ENCODE measurements at places on chromosomes 12 and 14.

GRCh38 chr12:11510671-11511070 is 115.3 kb upstream of the PRB2 start:
- no peaks in the 10 kb centered on the region for H3K36me3 ChIP-seq
- H3K27me3 ChIP-seq: no peaks in the 10 kb centered on the region
- no peak overlapping the region for H3K4me3 ChIP-seq
- no peaks in the 10 kb centered on the region for H3K4me1 ChIP-seq

GRCh38 chr12:7634561-7634960 is 31.1 kb downstream of the APOBEC1 start:
- no peaks in the 10 kb centered on the region for H3K27me3 ChIP-seq
- H3K36me3 ChIP-seq: no peaks in the 10 kb centered on the region
- H3K4me3 ChIP-seq: no peak overlapping the region
- DNase-seq: no peak
- H3K4me1 ChIP-seq: peaks cover 13% of the 10 kb centered on the region

- H3K27ac ChIP-seq: no peak overlapping the region
- H3K4me3 ChIP-seq: no peak overlapping the region
- H3K4me1 ChIP-seq: peaks cover 9% of the 10 kb centered on the region
- no peaks in the 10 kb centered on the region for H3K36me3 ChIP-seq
- no peaks in the 10 kb centered on the region for H3K27me3 ChIP-seq
- DNase-seq: no peak
Measured at GRCh38 chr14:32578181-32578580, 249.1 kb downstream of the AKAP6 start.

GRCh38 chr12:6672143-6672542 is 9.2 kb upstream of the ING4 start:
- H3K4me1 ChIP-seq: no peaks in the 10 kb centered on the region
- H3K36me3 ChIP-seq: peaks cover 50% of the 10 kb centered on the region
- H3K27ac ChIP-seq: no peak overlapping the region
- no peak overlapping the region for H3K4me3 ChIP-seq
- DNase-seq: no peak
- H3K27me3 ChIP-seq: no peaks in the 10 kb centered on the region

GRCh38 chr12:22286569-22286968 is 47.9 kb downstream of the ST8SIA1 start:
- H3K36me3 ChIP-seq: no peaks in the 10 kb centered on the region
- no peak for DNase-seq
- no peak overlapping the region for H3K4me3 ChIP-seq
- H3K4me1 ChIP-seq: no peaks in the 10 kb centered on the region
- H3K27me3 ChIP-seq: no peaks in the 10 kb centered on the region

- H3K27ac ChIP-seq: no peak overlapping the region
- H3K4me3 ChIP-seq: no peak overlapping the region
- no peaks in the 10 kb centered on the region for H3K27me3 ChIP-seq
- H3K4me1 ChIP-seq: no peaks in the 10 kb centered on the region
- H3K36me3 ChIP-seq: no peaks in the 10 kb centered on the region
Measured at GRCh38 chr12:3816266-3816665, 56.9 kb downstream of the PARP11 start.
